ENCODE measurements at places on chromosomes 13 and 19.
A peak's percentile ranks its signal among the peaks of the same experiment; 100 is the strongest.

- DNase-seq, result no peak
Observed at GRCh38 chr19:9597027-9597426, 12.7 kb upstream of the ZNF121 start.

DNA sequence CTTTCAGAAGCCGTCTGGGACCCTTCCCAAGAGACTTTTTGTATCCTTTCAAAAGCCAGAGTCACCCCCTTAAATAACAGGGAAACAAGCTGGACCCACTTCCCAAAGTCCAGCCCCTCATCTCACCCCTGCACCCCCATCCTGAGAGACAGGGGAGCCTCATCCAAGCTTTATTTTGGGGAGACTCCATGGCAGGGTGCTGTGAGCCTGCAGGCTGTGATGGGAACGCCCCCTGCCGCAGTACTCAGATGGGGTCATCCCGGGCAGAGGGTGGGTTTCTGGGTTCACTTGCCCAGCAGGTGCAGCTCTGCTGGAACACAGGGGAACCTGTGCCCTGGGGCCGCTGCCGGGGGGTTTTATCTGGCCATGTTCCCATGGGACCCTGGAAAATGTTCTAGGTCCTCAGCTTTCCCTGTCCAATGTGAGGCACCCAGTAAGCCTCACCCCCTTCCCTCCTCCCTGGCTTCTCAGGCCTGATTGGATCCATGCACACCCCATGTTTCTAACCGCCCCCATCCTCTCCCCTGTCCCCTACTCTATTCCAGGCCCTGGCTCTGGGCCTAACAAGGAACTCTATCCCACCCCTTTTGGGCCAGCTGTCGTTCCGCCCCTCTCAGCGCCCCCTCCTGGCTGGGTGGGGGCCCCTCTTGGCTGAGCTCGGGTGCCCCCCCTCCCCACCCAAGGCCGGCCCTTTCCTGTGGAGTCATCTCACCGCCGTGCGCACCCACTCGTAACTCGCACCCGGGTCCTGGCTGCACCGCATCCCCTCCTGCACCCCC lies 1.0 kb downstream of the HIF3A start:
- DNase-seq, result no peak

- peak; percentile 24 for DNase-seq
Observed at GRCh38 chr19:32339988-32340874, 5.2 kb upstream of the ZNF507 start.

- DNase-seq, result no peak
Observed at GRCh38 chr13:85729296-85729695, 69.9 kb downstream of the SLITRK6 start.

DNA sequence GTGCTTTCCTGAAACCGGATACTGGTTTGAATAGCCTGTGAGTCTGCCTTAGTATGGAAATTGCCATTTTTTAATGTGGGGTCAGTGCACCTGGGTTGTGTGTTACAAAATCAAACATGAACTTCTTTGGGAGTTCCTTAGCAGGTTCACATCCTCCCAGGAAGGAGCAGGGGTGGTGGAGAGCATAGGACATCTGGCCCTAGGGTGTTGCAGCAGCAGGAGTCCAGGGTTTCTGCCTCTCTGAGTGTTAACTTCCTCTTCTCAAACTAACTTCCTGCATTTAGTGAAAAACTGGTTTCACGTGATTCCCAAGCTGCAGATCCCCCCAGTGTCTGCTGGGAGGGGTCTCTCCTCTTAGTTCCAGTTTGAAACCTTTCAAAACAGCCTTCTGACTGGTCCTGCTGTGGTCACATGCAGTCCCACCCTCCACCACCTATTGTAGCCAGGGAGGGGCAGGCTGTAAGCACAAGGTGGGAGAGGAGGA lies 7.2 kb downstream of the RNASEH2B start:
- no peak for DNase-seq

- DNase-seq, result no peak
Observed at GRCh38 chr13:87356314-87356713, 314.9 kb upstream of the SLITRK5 start.

DNA sequence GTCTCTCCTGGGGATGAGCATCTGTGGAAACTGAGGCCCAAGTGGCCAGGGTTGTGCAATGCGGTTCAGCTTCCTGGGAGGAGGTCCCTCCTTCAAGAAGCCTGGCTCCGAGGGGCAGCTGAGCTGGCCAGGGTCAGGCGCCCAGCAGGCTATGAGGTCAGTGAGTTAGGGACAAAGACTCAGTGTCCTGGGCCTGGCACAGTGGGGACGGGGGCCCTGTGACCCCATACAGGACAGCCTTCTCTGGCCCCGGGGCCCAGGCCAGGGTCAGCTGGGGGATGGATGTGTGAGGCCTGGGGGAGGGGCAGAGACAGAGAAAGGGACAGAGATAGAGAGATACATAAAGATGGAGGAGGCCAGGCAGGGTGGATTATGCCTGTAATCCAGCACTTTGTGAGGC lies 3.0 kb upstream of the IL12RB1 start:
- DNase-seq, result no peak

- no peak for DNase-seq
Observed at GRCh38 chr13:110521946-110522345, 39.6 kb downstream of the RAB20 start.

- peak; percentile 30 for DNase-seq
Observed at GRCh38 chr13:113275387-113275786, 21.7 kb upstream of the LAMP1 start.

DNA sequence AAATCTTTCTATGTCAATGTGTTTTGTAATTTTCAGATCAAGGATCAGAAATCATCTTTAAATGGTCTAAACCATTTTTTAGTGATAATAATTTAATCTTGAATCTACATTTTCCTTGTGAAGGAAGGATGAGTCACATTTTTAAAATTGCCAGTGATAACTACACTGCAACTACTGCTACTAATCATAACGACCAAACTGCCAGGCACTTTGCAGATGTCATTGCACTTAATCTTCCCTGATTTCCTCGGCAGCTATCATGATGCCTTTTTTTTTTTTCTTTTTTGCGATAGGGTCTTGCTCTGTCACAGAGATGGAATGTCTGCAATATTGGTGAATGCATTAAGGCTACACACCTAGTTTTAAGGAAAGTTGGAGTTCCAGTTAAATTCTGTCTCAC lies 41.4 kb upstream of the SLC10A2 start:
- no peak for DNase-seq

DNA sequence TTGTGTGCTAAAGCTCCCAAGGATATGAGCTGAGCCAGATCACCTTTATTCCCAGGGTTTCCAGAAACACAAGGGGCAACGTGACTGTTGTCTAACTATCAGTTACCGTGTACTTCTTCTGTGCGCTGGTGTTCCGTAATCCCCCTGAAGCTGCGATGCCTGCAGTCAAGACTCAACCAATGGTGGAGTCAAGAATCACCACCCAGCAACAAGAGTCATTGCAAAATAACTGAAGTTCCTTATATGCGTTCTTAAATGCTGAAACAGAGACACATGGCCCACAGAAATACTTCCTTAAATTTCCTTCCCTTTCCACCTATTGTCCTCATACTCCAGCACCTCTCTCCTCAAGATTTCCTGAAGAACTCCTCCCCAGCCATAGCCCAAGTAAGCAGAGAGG lies 200.2 kb downstream of the KATNAL1 start:
- DNase-seq, result no peak

DNA sequence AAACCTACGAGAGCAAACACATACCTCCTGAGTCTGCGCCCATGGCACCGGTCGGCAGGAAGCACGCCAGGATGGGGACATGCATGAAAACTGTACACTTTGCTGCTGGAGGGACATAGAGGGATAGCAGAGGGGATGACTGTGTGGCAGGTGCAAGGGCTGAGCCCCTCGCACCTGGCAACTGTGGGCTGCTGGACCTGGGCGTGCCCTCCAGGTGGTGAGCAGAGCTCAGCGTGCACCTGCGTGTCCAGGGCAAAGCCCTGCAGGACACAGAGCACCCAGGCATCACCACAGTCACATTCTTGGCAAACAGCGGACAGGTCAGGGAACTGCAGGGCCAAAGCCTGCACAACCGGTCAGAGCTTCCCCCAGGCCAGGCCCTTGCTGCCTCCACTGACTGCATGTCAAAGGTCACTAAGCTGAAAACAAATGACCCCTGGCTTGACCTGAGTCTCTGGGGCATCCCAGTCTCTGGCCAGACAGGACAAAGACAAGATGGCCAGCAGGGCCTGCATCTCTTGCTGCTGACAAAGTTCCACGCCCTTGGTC lies 9.0 kb upstream of the ISYNA1 start:
- DNase-seq, result no peak

- DNase-seq, result no peak
Observed at GRCh38 chr19:1261798-1262622, 7.1 kb upstream of the CIRBP start.

- DNase-seq, result no peak
Observed at GRCh38 chr13:57716295-57716694, 84.8 kb downstream of the PCDH17 start.

- no peak for DNase-seq
Observed at GRCh38 chr19:30215248-30215647, 156.9 kb upstream of the ZNF536 start.

- peak; percentile 24 for DNase-seq
Observed at GRCh38 chr13:75480671-75481175, 1.2 kb downstream of the TBC1D4 start.

DNA sequence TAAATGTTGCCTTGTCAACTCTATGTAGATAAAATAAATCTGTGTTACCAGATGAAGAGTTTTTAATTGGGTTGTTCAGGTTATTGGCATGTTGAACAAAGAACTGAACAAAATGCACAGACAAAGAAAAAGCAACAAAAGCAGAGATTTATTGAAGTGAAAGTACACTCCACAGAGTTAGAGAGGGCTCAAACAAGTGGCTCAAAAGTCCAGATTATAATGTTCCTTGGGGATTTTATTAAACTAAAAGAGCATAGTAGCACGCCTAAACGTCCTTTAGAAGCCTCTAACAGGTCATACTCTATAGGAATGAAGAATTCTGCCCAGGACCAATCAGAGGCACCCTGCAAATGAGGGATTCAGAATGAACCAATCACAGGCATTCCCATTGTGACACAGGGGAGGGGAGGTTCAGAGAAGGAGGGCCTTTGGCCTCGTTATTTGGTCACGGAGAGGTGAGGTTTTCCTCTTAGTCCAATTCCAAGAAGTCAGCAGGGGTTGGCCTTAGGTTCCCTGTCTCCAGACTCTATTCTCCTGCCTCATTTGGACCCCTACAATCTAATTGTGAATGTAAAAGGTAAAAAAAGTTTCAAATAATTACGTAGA lies 12.8 kb downstream of the PSMC4 start:
- DNase-seq, result no peak

GRCh38 chr19:35246466-35247092 lies 2.2 kb upstream of the LSR start:
- no peak for DNase-seq

- no peak for DNase-seq
Observed at GRCh38 chr13:101880581-101880980, 428.1 kb downstream of the ITGBL1 start.

- DNase-seq, result peak; percentile 33
Observed at GRCh38 chr19:56350416-56351045, 35.9 kb upstream of the ZSCAN5A start.

DNA sequence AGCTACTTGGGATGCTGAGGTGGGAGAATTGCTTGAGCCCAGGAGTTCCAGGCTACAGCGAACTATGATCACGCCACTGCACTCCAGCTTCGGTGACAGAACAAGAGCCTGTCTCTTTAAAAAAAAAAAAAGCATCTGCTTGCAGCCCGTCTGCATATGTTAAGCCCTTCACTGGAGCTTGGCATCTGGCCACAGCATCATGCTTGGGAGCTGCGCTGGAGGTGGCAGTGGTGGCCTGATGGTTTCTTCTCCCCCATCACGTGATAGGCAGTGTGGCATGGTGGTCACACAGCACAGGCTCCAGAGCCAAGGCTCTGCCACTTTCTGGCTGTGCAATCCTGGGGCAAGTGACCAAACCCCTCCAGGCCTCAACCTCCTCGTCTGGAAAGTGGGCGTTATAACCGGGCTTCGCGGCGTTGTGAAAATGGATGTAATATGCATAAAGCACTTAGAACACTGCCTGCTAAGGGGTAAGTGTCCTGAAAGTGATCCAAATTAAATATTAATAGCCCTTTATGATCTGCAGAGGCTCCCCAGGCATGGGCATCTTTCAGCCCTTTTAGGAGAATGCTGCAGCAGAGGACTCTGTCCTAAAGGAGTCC lies 24.4 kb downstream of the MARK4 start:
- no peak for DNase-seq

DNA sequence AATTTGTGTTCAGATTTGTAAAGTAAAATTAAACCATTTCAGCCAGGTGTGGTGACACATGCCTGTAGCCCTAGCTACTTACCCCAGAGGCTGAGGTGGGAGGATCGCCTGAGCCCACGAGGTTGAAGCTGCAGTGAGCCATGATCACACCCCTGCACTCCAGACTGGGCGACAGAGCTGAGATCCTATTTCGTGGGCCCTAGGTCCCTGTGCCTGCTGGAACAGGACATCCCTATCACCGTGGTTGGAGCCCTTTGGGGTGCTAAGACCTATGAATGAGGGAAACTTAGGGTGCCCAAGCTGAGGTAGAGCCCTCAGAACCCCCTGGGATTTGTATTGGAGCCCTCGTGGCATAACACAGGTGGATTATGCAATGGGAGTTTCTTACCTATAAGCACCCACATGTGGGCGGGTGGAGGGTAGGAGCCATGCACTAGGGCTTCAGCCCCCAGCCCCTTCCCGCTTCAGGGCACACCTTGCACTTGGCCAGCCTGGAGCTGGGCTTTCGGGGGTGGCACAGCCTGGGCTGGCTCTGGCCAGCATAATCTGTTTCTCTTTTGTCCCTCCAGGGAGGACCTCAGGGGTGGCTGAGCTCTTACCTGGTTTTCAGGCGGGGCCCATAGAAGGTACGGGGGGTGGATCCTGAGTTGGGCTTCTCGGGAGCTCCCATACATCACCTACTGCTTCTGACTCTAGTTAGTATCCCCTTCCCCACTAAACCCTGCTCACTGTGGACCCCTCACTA lies 7.2 kb upstream of the USF2 start:
- no peak for DNase-seq

GRCh38 chr13:92317066-92317465 lies 909.5 kb upstream of the GPC6 start:
- DNase-seq, result no peak

GRCh38 chr13:95201814-95202651 lies 99.2 kb downstream of the ABCC4 start:
- no peak for DNase-seq

DNA sequence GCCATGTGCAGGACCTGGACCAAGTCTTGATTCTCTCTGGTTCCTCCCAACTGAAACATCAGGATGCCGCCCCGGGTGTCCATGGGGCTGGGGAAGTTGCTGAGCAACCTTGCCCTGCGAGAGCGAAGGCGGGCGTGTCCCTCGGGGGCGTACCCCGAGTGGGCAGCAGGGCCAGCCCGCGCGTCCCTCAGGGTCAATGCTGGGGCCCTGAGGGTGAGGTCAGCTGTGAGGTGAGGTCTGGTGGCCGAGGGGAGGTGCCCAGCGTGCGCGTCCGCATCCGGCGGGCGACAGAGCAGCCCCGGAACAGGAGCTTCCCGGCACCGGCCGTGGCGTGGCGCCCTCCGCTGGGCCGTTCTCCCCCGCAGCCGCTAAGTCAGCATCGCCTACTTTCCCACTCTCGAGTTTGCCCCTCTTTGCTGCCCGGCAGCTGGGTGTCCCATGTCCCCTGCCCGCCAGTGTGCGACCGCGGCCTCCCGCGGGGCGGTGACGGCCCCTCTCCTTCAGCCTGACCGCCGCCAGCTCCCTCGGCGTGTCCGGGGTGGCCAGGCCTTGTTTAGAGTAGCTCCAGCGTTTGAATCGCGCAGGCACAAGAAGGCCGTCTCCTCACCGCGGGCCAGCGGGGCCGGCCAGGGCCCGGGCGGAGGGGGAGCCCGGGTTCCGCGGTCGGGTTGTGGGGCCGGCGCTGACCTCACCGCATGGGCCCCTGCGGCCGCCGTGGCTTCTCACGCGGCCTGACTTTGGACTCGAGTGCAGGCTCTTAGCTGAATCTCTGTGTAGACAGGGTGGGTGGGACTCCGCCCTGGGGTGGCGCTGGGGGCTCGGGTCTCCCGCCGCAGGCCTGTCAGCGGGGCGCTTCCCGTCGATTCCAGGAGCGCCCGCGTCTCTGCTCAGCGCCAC lies 33.0 kb downstream of the GJA3 start:
- DNase-seq, result peak; percentile 10

All from stimulated activated CD4-positive, alpha-beta T cell treated with anti-CD3 and anti-CD28 coated beads, Interleukin-1b, Interleukin-23, amount 100 ng/mL, for 48 hours (primary cell).